ENCODE measurements at places on chromosomes 6 and 20.

DNA sequence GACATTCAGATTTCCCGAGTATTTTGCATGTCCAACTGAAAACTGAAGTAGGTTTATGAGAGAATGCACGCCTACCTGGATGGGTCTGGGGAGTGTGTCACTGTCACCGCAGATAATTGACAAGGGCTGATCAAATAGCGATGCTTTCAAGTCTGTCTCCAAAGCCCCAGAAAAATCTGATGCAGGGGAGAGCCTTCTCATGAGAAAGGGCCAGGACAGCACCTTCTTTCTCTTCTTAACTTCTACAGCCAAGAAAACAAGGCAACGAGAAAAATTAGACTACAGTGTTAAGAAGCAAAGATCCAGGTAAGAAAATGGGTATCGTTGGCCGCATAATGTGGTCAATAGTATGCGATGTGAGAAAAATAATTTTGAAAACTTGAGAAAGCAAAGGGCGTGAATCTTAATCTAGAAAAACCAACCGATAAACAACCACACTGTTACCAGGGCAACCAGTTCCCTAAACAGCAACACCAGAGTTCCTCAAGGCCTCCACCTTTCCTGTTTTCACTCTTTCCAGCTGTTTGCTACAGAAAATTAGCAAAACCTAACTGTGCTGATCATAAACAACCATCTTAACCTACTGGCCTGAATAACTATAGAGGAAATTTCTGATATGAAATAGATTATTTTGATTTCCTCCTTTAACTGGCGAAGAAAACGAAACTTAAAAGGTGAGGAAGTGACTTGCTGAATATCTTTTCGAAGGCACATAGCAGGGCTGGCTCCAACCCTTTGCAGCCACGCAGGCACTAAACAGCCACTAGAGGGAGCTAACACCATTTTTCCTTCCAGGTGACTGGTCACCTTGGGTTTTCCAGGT is 2.6 kb downstream of the TAGAP start:
- H3K4me1 ChIP-seq, result peaks cover 66% of the 10 kb centered on the region
- H3K36me3 ChIP-seq, result peaks cover 56% of the 10 kb centered on the region
- H3K4me3 ChIP-seq, result peak overlapping the region; percentile 79
- DNase-seq, result peak; percentile 90
- H3K27me3 ChIP-seq, result no peaks in the 10 kb centered on the region
- peak overlapping the region; percentile 82 for H3K27ac ChIP-seq

GRCh38 chr6:55812509-55812908 is 62.9 kb downstream of the BMP5 start:
- H3K27ac ChIP-seq, result no peak overlapping the region
- H3K36me3 ChIP-seq, result no peaks in the 10 kb centered on the region
- H3K27me3 ChIP-seq, result no peaks in the 10 kb centered on the region
- DNase-seq, result no peak

DNA sequence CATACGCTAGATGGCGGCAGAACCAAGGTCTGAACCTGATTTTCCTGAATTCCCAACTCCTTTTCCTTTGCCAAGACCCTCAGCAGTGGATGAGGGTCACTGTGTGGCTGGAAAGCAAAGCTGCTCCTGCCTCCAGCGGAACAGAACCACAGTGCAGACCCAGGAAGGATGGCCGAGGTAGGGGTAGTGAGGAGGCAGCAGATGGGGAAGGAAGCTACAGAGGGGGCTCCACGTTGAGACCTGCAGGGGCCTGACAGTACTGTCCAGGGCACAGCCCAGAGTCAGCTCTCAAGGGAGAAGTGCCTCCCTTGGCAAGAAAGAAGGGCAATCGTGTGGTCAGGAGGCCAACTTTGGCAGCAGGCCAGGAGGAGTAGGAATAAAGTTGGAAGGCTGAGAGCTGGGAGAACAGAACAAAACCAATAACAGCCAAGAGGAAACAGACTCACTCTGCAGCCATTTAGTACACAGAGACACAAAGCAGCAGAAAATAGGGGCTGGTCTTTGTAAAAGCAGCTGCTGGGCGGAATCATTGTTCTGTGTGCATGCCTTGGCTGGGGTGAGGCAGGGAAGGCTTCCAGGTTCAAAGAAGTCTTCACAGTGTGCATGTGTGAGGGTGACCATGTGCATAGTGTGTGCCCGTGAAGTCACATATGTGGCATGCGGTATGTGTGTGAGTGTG is 3.1 kb downstream of the GABRR2 start:
- H3K4me1 ChIP-seq, result no peaks in the 10 kb centered on the region
- no peak overlapping the region for H3K27ac ChIP-seq
- H3K36me3 ChIP-seq, result no peaks in the 10 kb centered on the region

- H3K4me1 ChIP-seq, result no peaks in the 10 kb centered on the region
- H3K4me3 ChIP-seq, result no peak overlapping the region
- H3K27ac ChIP-seq, result no peak overlapping the region
- H3K27me3 ChIP-seq, result no peaks in the 10 kb centered on the region
Observed at GRCh38 chr6:39820553-39820952, 28.4 kb downstream of the DAAM2 start.

GRCh38 chr6:109087661-109088264 is 6.9 kb downstream of the SESN1 start:
- H3K4me1 ChIP-seq, result peaks cover 27% of the 10 kb centered on the region
- no peaks in the 10 kb centered on the region for H3K36me3 ChIP-seq
- no peak overlapping the region for H3K27ac ChIP-seq
- no peak overlapping the region for H3K4me3 ChIP-seq

GRCh38 chr6:160203522-160203921 is 55.1 kb downstream of the SLC22A2 start:
- no peaks in the 10 kb centered on the region for H3K27me3 ChIP-seq
- no peak for DNase-seq
- no peaks in the 10 kb centered on the region for H3K36me3 ChIP-seq
- H3K4me3 ChIP-seq, result no peak overlapping the region

- no peak overlapping the region for H3K27ac ChIP-seq
- peaks cover 5% of the 10 kb centered on the region for H3K4me1 ChIP-seq
- no peaks in the 10 kb centered on the region for H3K36me3 ChIP-seq
- H3K4me3 ChIP-seq, result no peak overlapping the region
- H3K27me3 ChIP-seq, result no peaks in the 10 kb centered on the region
Observed at GRCh38 chr6:154509421-154510143, 903 bp downstream of the CNKSR3 start.

GRCh38 chr20:17161673-17162481 is 65.0 kb upstream of the PCSK2 start:
- H3K4me3 ChIP-seq, result no peak overlapping the region
- H3K27me3 ChIP-seq, result no peaks in the 10 kb centered on the region
- no peaks in the 10 kb centered on the region for H3K36me3 ChIP-seq
- no peak for DNase-seq

GRCh38 chr6:37106982-37107491 is 62.9 kb upstream of the PIM1 start:
- no peaks in the 10 kb centered on the region for H3K36me3 ChIP-seq
- no peak overlapping the region for H3K4me3 ChIP-seq
- H3K27me3 ChIP-seq, result peaks cover 4% of the 10 kb centered on the region
- no peak overlapping the region for H3K27ac ChIP-seq
- peaks cover 19% of the 10 kb centered on the region for H3K4me1 ChIP-seq

DNA sequence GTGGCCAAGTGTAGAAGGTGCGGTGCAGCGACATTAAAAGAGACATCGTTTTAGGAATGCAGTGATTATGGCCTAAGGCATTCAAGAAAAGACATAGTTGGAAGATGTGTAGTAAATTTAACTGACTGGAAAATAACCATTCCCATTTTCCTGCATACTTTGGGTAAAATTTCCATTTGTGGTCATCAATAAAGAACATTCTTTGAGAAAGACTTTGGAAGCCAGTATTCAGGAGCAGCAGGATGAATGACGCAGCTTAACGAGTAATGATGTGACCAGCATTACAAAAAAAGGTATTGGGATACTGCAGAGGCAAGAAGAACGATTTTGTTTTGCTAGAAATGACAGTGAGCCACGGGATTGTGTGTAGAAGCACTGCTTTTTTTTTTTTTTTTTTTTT is 7.0 kb upstream of the RWDD1 start:
- no peaks in the 10 kb centered on the region for H3K4me1 ChIP-seq
- H3K27ac ChIP-seq, result no peak overlapping the region
- H3K36me3 ChIP-seq, result no peaks in the 10 kb centered on the region
- no peak for DNase-seq

GRCh38 chr20:50911716-50912115 is 19.5 kb downstream of the ADNP start:
- no peak overlapping the region for H3K4me3 ChIP-seq
- H3K4me1 ChIP-seq, result peaks cover 79% of the 10 kb centered on the region
- no peak for DNase-seq
- H3K27me3 ChIP-seq, result no peaks in the 10 kb centered on the region
